ENCODE measurements at places on chromosomes 16 and 17.
A peak's percentile ranks its signal among the peaks of the same experiment; 100 is the strongest.

DNA sequence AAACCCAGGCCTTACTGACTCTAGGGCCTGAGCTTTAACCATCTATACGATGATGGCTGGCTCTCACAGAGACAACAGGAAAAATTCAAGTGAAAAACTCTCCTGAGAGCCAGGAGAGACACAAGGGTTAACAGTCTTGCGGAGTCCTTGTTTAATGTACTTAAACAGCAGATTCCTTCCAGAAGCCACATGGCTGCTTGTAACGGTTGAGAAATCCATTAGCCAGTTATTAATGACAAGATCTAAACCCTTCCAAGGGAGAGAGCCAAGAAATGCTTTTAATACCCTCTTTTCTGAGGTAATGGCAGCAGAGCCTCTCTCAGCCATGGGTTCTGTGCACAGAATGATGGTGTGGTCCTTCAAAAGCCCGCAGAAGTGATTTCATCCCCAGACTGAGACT is 5.2 kb upstream of the ALDOA start:
- no peak for DNase-seq

DNA sequence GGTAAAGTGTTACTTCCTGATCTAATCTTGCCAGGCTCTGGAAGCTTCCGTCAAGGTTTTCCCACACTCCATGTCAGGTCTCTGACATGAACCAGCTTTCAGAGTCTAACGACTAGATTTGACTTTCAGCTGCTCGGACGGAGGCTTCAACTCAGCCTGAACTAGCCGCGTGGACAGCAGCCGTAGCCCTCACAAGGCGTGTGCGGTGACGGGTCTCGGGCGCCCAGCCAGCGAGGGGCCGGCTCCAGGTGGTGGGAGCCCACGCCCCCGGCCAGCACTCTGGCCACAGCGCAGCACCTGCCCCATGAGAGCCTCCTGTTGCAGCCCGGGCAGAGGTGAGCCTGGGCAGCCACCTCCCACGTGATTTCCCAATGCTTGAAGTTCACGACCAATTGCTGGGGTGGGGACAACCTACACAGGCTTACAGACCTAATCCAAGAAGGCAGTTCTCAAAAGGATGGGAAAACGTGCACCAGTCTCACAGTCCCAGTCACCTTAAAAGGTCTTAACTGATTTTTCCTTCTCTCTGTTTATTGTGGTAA is 45.5 kb downstream of the TBC1D16 start:
- DNase-seq, result no peak

DNA sequence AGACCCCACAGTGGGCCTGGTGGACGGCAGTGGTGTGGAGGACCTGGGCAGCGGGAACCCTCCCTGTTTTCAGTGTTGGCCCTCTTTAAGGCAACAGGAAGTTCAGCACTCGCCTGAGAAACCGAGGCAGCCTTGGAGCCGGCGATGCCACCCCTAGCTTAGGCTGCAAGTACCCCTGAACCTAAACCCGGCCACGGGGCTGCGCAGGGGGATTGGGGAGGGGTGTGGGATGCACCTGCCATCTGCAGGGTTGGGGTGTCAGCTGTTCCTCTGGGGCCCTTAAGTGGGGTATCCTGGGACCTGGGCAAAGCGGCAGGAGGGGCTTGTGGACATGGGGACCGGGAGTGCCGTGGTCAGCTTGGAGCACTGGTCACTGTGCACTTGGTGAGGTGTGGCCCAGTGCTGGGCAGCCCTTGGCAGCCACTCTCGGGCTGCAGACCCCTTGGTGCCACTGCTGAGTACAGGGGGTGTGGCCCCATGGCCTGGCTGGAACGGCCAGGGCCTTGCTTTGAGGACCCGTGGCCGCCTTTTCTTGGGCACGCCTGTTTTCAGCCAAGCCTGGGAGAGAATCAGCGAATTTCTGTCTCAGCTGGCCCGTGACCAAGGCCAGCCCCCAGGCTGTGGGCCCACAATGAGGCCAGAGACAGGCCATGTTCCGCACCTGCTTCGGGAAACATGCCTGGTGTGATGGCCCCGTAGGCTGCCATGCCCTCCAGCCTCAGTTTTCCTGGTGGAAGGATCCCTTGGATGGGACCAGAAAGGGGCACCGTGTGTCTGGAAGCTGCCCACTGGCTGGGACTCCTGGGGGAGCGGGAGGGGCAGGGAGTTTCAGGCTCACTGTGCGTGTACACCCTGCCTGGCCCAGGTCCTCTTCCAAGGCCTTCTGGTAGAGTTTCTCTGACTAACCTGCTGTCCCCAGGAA is 4.1 kb upstream of the SLC25A10 start:
- no peak for DNase-seq

GRCh38 chr16:1772362-1772907 is at the start of gene EME2:
TSS of gene EME2 (plus strand) at chr16:1772810. CDS start at chr16:1773228, 418 bp downstream.
- peak; percentile 36 for DNase-seq

- no peak for DNase-seq
Measured at GRCh38 chr16:27969574-27969973, 93.9 kb downstream of the GSG1L start.

Data from activated CD4-positive, alpha-beta T cell treated with anti-CD3 and anti-CD28 coated beads, Interleukin-2, amount 50 U/mL, for 4 hours (primary cell).